ENCODE measurements at places on chromosomes 7 and 10.

DNA sequence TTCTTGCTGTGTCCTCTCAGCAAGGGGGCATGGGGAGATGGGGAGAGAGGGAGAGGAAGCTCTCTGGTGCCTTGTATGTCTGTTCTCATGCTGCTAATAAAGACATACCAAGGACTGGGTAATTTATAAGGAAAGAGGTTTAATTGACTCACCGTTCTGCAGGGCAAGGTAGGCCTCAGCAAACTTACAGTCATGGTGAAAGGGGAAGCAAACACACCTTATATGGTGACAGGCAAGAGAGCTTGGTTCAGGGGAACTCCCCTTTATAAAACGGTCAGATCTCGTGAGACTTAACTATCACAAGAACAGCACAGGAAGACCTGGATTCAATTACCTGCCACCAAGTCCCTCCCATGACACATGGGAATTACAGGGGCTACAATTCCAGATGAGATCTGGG, 464.7 kb upstream of the CELF2 start:
- DNase-seq = no peak

DNA sequence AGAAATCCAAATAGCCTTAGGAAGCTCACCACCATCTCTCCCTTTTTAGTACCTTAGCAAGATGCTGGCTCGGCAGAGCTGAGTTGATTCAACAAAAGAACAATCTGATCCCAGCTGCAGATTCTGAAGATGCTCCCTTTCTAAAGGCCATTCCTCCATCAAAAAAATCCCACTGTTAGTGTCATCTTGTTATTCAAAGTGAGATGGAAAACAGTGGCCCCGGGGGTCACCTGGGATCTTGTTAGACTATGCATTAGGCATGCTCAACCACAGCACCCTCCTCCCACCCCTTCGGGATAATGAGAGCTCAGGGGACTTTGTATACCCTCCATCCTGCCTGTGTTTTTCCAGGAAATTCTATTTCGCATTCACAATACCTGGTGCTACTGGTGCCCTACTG, 2.4 kb downstream of the NCAPG2 start:
- DNase-seq = no peak

DNA sequence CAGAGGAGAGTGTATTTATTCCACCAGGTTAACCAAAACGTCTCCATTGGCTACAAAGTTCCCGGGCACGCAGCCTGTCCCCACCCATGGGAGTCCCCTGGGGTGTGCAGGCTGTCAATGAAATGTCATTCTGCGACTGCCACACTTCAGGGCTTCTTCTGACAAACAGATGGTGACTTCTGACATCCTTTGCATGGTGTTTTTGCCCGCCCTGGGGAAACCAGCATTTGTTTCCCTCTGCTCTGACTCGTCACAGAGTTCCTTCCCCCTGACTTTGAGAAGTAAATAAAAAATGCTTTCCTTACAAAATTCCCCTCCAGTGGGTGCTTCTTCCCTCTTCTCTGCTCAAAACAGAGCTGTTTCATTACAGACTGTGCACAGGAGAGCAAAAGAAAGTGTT, 38.2 kb downstream of the TNS3 start:
- DNase-seq = no peak

GRCh38 chr7:133770863-133771492, 356.2 kb upstream of the LRGUK start:
- no peak for DNase-seq

DNA sequence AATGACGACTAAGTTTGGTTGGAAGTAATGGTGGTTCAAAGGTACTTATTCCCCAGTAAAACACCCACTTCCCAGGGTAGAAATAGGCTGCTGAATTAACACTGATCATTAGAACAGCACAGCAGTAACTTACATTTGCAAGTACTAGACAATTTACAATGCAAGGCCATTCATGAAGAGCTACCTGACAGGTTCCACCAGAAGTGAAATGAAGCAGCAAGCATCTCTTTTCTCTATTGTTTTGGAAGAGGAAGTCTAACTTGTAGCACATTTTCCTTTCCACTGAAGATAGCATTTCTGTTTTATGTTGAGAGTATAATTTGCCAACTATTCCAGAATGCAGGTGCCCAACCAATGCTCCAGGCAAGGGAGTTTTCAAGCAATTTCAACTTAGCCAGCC, 145.9 kb downstream of the CREB5 start:
- no peak for DNase-seq

GRCh38 chr10:63093227-63093626, 39.9 kb upstream of the NRBF2 start:
- DNase-seq = no peak

DNA sequence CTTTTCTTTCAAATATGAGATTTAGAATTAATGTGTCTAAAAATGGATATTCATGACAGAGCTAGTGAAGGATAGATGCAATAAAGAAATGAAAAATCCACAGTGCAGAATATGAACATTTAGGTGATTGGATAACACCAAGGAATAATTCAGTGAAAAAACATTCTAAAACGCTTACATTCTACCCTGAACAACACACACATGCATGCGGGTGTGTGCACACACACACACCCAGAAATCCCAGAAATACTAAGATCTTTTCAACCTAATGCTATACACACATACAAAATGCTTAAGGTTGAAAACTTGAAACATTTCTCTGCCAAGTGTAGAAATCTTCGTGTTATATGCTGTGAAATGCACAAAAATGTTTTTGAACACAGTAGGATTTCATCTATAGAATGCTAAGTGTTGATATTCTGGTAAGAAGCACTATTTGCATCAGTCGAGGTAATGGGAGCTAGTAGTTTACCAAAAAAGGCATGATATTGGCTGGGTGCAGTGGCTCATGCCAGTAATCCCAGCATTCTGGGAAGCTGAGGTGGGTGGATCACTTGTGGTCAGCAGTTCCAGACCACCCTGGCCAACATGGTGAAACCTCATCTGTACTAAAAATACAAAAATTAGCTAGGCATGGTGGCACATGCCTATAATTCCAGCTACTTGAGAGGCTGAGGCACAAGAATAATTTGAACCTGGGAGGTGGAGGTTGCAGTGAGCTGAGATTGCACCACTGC, 600.6 kb downstream of the PHTF2 start:
- no peak for DNase-seq

GRCh38 chr10:129963641-129964501, at the start of gene EBF3:
TSS of gene EBF3 (minus strand) at chr10:129964274. CDS start at chr10:129963768, 506 bp downstream.
- no peak for DNase-seq

DNA sequence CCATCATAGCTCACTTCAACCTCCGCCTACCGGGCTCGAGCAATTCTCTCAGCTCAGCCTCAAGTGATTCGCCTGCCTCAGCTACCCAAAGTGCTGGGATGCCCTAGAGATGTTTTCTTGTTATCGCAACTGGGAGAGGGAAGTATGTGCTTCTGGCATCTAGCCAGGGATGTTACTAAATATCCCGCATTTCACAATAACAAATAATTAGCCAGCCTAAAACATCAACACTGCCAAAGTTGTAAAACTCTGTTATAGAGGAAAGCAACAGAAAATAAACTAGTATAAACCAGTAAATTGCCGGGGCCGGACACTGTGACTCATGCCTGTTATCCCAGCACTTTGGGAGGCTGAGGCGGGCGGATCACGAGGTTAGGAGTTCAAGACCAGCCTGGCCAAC, 7.2 kb downstream of the INA start:
- DNase-seq = no peak

- no peak for DNase-seq
Measured at GRCh38 chr7:36276428-36277248, 113.0 kb upstream of the ANLN start.

DNA sequence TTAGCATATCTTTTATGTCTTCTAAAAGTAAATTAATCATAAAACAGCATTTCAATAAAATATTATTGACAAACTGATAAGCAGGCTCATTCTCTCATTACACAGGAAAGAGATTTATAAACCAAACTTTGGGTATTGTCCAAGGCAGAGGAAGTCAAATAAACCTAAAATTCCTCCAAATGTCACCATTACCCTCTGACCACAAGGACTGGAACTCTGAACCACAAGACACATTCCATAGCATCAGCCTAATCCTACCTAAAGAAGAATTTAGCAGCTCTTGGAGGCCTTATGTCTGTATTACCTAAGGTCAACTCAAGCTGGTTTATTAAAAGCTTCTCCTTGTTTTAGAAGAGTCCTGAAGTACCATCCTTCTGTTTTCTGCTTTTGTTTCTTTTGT, 82.4 kb upstream of the SLC13A1 start:
- no peak for DNase-seq

- DNase-seq = no peak
Measured at GRCh38 chr10:132117146-132117545, 51.4 kb downstream of the JAKMIP3 start.

Data from stimulated activated CD4-positive, alpha-beta T cell treated with anti-CD3 and anti-CD28 coated beads, TNF-alpha, amount 100 ng/mL, for 4 hours (primary cell).